ENCODE measurements at places on chromosomes 16 and 17. TPM values are rescaled to one million over a fixed set of nuclear protein-coding genes. Genes with fewer than 3 reads are reported as not detected.

CBFB gene
- 93.5 TPM for polyA plus RNA-seq

DNA sequence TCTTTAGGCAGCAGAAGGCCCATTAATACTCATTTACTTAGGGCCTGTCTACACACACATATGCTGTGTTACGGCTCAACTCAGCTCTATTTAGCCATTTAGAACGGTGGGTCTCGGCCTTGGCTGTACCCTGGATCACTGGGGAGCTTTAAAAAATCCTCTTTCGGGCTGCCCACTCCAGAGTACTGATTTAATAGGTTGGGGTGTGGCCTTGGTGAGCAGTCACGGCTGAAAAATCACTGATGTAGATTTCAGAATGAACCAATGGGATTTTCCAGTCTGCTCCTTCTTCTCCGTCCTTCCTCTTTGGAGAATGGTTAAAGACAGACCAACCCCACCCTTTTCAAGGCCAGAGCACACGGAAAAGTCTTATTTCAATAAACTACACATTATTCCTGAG is 223.5 kb downstream of the CCDC182 start:
- no peaks in the 10 kb centered on the region for H3K36me3 ChIP-seq
- DNase-seq, result no peak
- H3K4me1 ChIP-seq, result no peaks in the 10 kb centered on the region
- H3K4me3 ChIP-seq, result no peak overlapping the region
- H3K27ac ChIP-seq, result no peak overlapping the region

GRCh38 chr16:56231-56927 is 2.8 kb downstream of the SNRNP25 start:
- H3K36me3 ChIP-seq, result no peaks in the 10 kb centered on the region
- H3K4me3 ChIP-seq, result no peak overlapping the region

DNA sequence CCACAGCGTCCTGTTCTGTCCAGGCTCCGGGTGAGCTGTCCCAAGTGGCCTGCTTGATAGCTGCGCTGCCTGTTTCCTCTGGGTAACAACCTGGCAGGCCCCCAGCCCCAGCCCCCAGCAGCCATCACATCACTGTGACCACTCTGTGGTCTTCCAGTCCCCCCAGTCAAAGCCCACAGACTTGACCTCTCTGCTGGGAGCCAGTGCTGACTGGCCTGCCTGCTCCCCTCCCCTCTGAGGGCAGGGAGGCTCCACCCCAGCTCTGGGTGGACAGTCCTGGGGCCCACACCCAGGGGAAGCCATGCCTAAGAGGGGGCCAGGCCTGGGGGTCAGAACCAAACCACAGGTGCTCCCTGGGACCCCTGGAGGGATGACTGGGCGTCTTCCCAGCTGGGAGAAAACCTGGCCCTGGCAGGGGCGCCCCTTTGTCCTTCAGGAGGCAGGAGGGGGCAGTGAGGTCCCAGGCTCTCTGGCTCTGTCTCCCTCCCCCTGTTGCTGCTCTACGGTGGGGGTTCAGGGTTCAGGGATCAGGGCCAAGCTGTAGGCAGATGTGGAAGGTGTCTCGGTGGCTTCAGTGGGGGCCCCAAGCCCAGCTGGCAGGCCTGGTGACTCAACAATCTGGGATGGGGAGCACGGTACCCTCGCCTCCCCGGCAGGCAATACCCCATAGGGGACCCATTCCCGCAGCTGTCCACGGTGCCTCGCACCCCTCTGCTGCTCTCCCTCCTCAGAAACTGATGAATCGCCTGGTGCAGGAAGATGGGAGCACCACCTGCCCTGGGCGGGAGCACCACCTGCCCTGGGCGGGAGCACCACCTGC is 1.8 kb upstream of the SLC16A3 start:
- H3K27me3 ChIP-seq, result peaks cover 6% of the 10 kb centered on the region
- H3K27ac ChIP-seq, result peak overlapping the region; percentile 77
- H3K4me3 ChIP-seq, result no peak overlapping the region

CTRB2 gene
- not detected for polyA plus RNA-seq
